ENCODE measurements at places on chromosomes 13 and 19.

- peak; percentile 64 for DNase-seq
Measured at GRCh38 chr13:101514695-101515275, 62.3 kb downstream of the ITGBL1 start.

DNA sequence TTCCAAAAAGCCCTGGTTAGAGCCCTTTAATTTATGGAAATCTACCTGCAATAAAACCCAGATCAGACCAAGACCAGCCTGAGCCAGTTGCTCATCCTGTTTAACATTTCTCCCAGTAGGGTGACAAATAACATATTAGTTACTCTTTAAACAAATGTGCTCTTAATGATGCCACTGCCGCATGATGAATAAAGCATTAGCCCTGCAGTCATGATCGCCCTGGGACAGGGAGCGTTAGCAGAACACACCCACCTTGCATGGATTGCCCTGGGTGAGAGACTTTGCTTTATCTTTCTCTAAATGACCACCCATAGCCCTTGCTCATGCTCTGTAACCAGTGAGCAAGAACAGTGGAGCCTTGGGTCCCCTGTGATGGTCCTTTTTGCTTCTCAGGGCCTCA, 362.4 kb downstream of the ENOX1 start:
- no peak for DNase-seq

- no peak for DNase-seq
Measured at GRCh38 chr19:31096935-31097545, 252.2 kb downstream of the TSHZ3 start.

DNA sequence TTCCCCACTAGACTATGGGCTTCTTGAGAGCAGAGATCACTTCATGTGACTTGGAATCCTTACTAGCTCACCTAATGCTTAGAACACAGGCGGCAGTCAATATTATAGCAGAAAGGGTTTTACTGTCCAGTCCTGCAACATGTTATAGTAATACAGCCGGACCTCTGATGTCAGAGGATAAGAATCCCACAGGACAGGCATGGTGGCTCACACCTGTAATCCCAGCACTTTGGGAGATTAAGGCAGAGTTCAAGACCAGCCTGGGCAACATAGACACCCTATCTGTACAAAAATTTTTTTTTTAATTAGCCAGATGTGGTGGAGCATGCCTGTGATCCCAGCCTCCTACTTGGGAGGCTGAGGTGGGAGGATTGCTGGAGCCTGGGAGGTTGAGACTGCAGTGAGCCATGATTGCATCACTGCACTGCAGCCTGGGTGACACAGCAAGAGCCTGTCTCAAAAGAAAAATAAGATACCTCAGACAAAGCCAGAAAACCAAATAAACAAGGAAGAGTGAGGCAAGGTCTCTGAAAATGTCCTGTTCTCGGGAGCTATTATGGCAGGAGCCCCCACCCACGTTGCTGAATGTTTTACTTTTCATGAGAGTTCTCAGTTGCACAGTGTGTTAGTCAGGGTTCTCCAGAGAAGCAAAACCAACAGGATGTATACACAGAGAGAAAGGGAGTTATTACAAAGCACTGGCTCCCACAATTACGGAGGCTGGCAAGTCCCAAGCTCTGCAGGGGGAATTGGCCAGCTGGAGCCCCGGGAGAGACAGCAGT, 100.8 kb downstream of the UBL3 start:
- no peak for DNase-seq
